ENCODE measurements at places on chromosomes 16 and 17. TPM values are rescaled to one million over a fixed set of nuclear protein-coding genes. Genes with fewer than 3 reads are reported as not detected.

The GUCY2D gene
- total RNA-seq: not detected

The HSD17B1 gene
- 0.75 TPM for total RNA-seq

The SLC6A2 gene
- 0.08 TPM for total RNA-seq

The MT1G gene
- not detected for total RNA-seq

The ZACN gene
- total RNA-seq: 0.16 TPM

The CCDC154 gene
- total RNA-seq: 0.11 TPM

Measured in A549 treated with CORT108297 at 1 μM for 4 hours (cell line).